ENCODE measurements at places on chromosomes 5 and 9. TPM values are rescaled to one million over a fixed set of nuclear protein-coding genes. Genes with fewer than 3 reads are reported as not detected.

MARVELD2 gene
- 41.2 TPM for total RNA-seq

GOLPH3 gene
- total RNA-seq = 118 TPM

INSL4 gene
- not detected for total RNA-seq

RELL2 gene
- 3.0 TPM for total RNA-seq

RAI14 gene
- total RNA-seq = 60.3 TPM

SLC45A2 gene
- total RNA-seq = 0.22 TPM

S100Z gene
- 1.2 TPM for total RNA-seq

TCERG1 gene
- 48.6 TPM for total RNA-seq

POLR3G gene
- 1.5 TPM for total RNA-seq

PCDHGA2 gene
- total RNA-seq = 4.7 TPM

SLC36A2 gene
- total RNA-seq = 1.8 TPM

SMC2 gene
- 7.8 TPM for total RNA-seq

PAIP1 gene
- 65.0 TPM for total RNA-seq

MSMP gene
- total RNA-seq = 0.47 TPM

TICAM2 gene
- 7.6 TPM for total RNA-seq

CCDC152 gene
- total RNA-seq = 1.1 TPM

TAF7 gene
- 73.5 TPM for total RNA-seq

KIF4B gene
- not detected for total RNA-seq

STRBP gene
- total RNA-seq = 30.7 TPM

IFNA2 gene
- total RNA-seq = not detected

AIF1L gene
- total RNA-seq = 397 TPM

IRX1 gene
- 62.0 TPM for total RNA-seq

DMGDH gene
- 10.4 TPM for total RNA-seq

CA9 gene
- 0.85 TPM for total RNA-seq

CATSPER3 gene
- 1.4 TPM for total RNA-seq

PLEKHG4B gene
- 0.13 TPM for total RNA-seq

FEM1C gene
- total RNA-seq = 18.6 TPM

PCDHGB4 gene
- 6.1 TPM for total RNA-seq

CTSV gene
- total RNA-seq = 0.69 TPM

ZBED3 gene
- 20.7 TPM for total RNA-seq

FOXD4L3 gene
- total RNA-seq = not detected

LCN9 gene
- not detected for total RNA-seq

ZNF483 gene
- total RNA-seq = 14.5 TPM

PAEP gene
- not detected for total RNA-seq

SHOC1 gene
- total RNA-seq = 0.16 TPM

C6 gene
- total RNA-seq = 46.2 TPM

TLX3 gene
- not detected for total RNA-seq

SEMA6A gene
- 51.6 TPM for total RNA-seq

IL33 gene
- total RNA-seq = 22.7 TPM

SLC4A9 gene
- total RNA-seq = 2.5 TPM

All from kidney (tissue), 22 donors.